Uterine smooth muscle cell (primary cell): ENCODE measurements at places on chromosomes 12 and 14. TPM values are rescaled to one million over a fixed set of nuclear protein-coding genes. Genes with fewer than 3 reads are reported as not detected.

Gene GYS2
- not detected in 2 replicates for total RNA-seq

Gene SLC39A2
- total RNA-seq: 0.22 TPM in 1 of 2 replicates, not detected in the other

Gene SOCS4
- total RNA-seq: 14.8 and 17.5 TPM in 2 replicates

Gene KRT72
- not detected in 2 replicates for total RNA-seq

Gene FAIM2
- total RNA-seq: 1.5 and 3.0 TPM in 2 replicates

Gene TEDC1
- total RNA-seq: 8.9 and 20.5 TPM in 2 replicates

Gene HRK
- total RNA-seq: 0.11 and 0.37 TPM in 2 replicates

Gene KRT5
- total RNA-seq: 0.22 TPM in 1 of 2 replicates, not detected in the other

Gene TSFM
- total RNA-seq: 17.6 and 21.1 TPM in 2 replicates

Gene MYO1H
- not detected in 2 replicates for total RNA-seq

Gene GUCY2C
- total RNA-seq: not detected in 2 replicates

Gene PRB2
- total RNA-seq: not detected in 2 replicates

Gene DNAI7
- total RNA-seq: 0.11 and 0.25 TPM in 2 replicates

Gene PPP4R4
- 3.2 and 4.9 TPM in 2 replicates for total RNA-seq

Gene DBX2
- total RNA-seq: not detected in 2 replicates

Gene CLEC14A
- total RNA-seq: 1.00 and 2.4 TPM in 2 replicates

Gene E2F7
- total RNA-seq: 26.4 and 32.6 TPM in 2 replicates

Gene IAPP
- total RNA-seq: not detected in 2 replicates

Gene EML5
- total RNA-seq: 0.11 and 0.50 TPM in 2 replicates

Gene RAB3IP
- total RNA-seq: 12.7 and 14.1 TPM in 2 replicates

Gene HCAR1
- 1.00 and 1.5 TPM in 2 replicates for total RNA-seq

Gene RNASE3
- not detected in 2 replicates for total RNA-seq

Gene TAS2R7
- total RNA-seq: not detected in 2 replicates

Gene PLEKHG7
- total RNA-seq: not detected in 2 replicates

Gene SLC2A13
- 20.4 and 27.2 TPM in 2 replicates for total RNA-seq

Gene MSRB3
- total RNA-seq: 30.4 and 44.0 TPM in 2 replicates

Gene PLBD1
- total RNA-seq: 1.4 and 1.5 TPM in 2 replicates

Gene IL22
- not detected in 2 replicates for total RNA-seq

Gene RPS6KL1
- total RNA-seq: 1.1 and 1.7 TPM in 2 replicates

Gene NR2C1
- total RNA-seq: 13.5 and 19.2 TPM in 2 replicates

Gene C12orf75
- total RNA-seq: 239 and 337 TPM in 2 replicates

Gene GPR162
- total RNA-seq: 5.0 and 6.0 TPM in 2 replicates

Gene CIT
- 16.4 and 52.7 TPM in 2 replicates for total RNA-seq

Gene SSTR1
- 6.8 and 22.0 TPM in 2 replicates for total RNA-seq

Gene KRT3
- total RNA-seq: not detected in 2 replicates

Gene GLT8D2
- total RNA-seq: 19.0 and 36.7 TPM in 2 replicates

Gene CMTM5
- total RNA-seq: 0.22 and 0.50 TPM in 2 replicates

Gene TEX52
- 0.12 TPM in 1 of 2 replicates, not detected in the other for total RNA-seq

Gene GLIPR1L1
- not detected in 2 replicates for total RNA-seq
